ENCODE measurements at places on chromosomes 1 and 21. TPM values are rescaled to one million over a fixed set of nuclear protein-coding genes. Genes with fewer than 3 reads are reported as not detected.

DNA sequence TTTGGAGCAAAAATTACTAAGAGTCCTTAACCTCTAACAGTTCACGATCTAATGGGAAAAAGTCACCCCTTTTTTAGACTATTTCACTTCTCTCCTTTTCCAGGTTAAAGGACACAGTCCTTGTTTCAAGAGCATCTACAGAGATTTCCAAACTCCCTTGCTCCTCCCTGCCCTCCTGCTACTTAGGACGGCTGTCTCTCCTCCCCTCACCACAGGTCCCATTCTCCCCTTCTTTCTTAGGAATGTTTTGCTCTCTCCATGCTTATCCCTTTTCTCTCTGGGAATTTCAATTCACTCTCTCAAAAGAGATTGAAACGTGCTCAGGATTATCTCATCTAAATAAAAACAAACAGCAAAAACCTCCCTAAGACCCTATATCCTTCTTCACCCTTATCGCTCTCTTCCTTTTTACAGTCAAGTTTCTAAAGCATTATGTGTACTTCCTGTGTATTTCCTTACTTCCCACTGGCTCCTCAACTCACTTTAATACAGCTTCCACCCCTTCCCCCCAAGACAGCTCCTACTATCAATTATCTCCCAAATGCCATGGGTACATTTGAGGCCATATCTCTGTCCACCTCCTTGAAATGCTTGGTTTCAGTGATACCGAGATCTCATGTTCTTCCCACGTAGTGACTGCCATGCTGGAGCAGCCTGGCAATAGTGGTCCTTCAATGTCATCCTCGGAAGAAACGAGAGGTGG is 43.2 kb upstream of the ZNF281 start:
- no peak for DNase-seq

- no peak for DNase-seq
These were observed 7.2 kb downstream of the ABCA4 start for GRCh38 chr1:94113589-94114226.

DNA sequence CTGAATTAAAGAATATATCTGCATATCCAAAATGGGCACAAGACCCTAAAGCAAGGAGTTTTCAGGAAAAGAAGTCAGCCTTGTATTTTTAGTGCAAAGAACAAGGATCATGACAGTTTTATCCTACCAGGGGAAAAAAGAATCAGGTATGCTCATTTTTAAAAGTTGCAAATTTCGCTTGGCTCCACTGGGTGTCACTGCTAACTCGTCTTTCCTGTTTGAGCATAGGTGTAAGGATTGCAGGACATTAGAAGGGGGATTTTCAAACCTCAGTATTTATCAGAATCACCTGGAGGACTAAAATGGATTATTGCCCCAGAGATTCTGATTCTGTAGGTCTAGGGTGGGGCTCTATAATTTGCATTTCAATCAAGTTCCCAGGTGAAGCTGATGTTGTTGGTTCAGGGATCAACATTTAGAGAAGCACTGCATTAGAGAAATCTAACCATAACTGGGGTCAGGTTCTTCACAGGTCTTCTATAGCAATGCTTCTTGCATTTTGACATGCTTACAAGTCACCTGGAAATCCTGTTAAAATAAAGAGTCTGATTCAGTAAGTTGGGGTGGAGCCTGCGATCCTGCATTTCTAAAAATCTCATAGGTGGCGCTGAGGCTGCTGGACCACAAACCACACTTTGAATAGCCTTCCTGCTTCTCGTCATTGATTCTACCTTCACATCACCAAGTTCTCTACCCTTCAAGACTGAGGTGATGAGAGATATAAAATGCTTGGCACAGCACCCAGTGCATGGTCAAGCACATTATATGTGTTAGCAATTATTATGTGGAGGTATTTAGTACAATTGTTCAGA is 39.6 kb downstream of the NUF2 start:
- DNase-seq, result no peak

- peak; percentile 15 for DNase-seq
These were observed 27.5 kb downstream of the ATP8B2 start for GRCh38 chr1:154352581-154353459.

DNA sequence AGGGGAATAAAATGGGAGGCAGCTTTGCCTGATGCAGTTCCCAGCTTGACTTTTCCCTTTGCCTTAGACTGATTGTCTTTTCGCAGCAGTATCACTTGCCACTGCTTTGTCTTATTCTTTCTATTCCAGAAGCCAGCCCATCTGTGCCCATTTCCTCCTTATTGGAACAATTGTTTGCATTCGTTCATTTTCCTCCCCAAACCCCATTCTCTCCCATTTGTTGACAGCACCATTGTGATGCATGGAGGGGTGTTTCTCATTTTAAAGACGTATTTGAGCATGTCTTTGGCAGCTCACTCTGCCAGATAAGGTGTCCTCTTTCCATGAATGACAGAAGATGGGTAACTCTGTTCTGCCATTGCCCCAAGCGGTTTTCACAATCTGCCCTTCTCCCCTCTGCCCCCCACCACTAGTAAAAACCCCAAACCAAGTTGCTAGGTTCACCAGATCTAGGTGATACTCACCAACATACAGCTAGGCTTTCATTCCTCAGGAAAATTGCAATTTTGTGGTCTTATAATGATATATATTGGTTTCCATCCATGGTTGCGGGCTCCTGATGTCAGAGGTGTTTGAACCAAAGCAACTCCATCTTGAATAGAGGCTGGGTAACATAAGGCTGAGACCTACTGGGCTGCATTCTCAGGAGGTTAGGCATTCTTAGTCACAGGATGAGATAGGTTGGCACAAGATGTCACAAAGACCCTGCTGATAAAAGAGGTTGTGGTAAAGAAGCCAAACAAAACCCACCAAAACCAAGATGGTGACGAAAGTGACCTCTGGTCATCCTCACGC is 30.8 kb downstream of the SERBP1 start:
- no peak for DNase-seq

DNA sequence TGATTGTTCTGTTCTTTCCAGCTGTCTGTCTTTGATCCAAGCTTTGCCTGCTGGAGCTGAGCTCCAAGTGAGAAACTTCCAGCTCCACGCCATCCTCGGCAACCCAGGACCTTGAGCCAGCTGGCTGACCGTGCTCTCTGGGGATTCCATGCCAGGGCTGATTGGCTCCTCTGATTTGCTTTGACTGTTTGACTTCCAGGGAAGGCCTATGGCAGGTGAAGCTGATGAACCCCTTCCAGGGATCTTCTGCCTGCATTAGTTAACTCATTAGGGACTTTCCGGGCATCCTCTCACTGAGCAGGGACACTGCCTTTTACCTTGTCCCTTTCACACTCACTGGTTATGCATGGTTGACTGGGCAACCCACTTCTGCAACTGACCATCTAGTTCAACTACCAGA is 406.1 kb downstream of the RPS6KC1 start:
- peak; percentile 90 for DNase-seq

GRCh38 chr1:94068999-94069918 is 51.7 kb downstream of the ABCA4 start:
- DNase-seq, result peak; percentile 61

DNA sequence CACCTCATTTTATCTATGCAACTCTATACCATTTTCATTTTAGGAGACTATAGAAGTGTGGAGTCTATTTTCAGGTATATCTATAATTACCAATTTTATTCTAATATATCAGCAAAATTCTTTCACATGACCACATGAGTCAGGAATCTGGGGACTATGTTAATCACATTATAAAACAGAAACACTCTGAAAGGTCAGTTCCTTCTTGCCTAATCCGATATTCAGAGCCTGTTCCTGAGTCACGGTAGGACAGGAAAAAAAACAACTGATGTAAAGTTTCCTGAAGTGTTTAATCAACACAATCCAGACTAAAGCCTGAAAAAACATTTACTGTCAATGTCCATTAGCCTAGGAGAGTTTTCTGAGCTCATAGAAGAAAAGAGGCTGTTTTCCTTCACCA is 1902.3 kb downstream of the NCAM2 start:
- DNase-seq, result no peak

DNA sequence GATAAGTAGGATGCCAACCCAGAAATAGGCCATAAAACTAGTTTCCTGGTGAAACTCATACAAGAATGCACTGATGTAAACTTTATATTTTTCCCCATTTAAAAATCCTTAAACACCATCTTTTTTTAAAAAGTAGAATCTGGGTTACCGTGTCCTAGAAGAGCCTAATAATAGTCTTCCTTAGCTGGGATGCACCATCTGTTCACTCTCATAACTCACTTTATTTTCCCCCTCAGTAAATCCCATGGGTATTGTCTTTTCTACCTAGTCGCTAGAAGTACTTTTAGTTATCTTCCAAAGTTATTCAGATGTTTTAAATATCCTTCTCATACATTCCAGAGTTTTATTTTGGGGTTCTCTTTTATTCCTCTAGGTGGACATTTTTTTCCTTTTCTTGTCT is 250.2 kb downstream of the PLA2G4A start:
- DNase-seq, result no peak

DNA sequence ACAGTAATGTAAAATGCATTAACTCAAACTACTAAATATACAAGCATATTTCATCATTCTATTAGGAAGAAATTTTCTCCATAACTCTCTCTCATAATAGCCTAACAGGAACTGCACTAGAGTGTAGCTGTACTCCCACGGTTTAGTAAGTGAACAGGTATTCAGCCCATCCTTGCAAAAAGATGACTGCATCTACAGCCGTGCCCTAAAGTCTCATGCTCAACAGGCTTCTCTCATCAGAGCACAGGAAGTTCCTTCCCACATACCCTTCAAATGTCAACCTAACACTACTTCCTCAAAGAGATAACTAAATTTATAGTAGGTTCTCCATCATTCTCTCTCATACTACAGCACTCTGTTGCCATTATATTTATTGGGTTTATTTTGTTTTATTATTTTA is 251.6 kb downstream of the AKT3 start:
- DNase-seq, result peak; percentile 9

DNA sequence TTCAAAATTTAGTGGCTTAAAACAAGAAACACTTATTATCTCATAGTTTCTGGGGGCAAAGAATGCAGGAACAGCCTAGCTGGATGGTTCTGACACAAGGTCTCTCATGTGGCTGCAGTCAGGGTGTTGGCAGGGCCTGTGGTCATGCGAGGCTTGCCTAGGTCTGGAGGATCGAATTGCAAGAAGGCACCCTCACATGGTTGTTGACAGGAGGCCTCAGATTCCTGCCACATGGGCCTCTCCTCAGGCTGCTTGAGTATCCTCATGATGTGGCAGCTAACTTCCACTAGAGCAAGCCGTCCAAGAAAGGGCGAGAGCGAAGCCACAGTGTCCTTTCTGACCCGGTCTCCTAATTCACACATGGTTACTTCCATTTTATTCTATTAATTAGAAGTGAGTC is 6.2 kb upstream of the NRIP1 start:
- no peak for DNase-seq

DNA sequence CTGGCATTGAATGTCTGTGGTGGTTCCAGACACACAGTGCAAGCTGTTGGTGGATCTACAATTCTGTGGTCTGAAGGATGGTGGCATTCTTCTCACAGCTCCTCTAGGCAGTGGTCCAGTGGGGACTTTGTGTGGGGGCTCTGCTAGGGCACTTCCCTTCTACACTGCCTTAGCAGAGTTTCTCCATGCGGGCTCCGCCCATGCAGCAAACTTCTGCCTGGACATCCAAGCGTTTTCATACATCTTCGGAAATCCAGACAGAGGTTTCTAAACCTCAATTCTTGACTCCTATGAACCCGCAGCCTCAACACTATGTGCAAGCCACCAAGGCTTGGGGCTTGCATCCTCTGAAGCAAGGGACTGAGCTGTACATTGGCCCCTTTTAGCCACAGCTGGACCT is 43.0 kb downstream of the RGS18 start:
- no peak for DNase-seq

DNA sequence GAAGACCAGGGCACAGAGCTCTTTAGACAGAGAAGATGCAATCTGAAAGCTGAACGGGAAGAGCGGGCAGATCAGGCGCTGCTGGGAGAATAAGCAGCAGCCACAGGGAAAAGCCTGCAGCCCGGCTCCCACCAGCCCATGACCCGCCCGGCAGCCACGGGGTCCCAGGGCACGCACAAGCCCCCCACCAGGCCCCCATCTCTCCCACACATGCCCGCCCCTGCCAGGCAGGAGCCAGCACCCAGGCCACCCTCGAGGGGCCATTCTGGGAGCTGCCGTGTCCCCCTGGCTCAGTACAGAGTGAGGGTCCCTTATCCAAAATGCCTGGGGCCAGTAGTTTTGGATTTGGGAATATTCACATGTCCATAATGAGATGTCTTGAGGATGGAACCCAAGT is 16.3 kb downstream of the SLC19A1 start:
- no peak for DNase-seq

- DNase-seq, result no peak
These were observed 22.2 kb downstream of the FAM151A start for GRCh38 chr1:54600947-54601721.

DNA sequence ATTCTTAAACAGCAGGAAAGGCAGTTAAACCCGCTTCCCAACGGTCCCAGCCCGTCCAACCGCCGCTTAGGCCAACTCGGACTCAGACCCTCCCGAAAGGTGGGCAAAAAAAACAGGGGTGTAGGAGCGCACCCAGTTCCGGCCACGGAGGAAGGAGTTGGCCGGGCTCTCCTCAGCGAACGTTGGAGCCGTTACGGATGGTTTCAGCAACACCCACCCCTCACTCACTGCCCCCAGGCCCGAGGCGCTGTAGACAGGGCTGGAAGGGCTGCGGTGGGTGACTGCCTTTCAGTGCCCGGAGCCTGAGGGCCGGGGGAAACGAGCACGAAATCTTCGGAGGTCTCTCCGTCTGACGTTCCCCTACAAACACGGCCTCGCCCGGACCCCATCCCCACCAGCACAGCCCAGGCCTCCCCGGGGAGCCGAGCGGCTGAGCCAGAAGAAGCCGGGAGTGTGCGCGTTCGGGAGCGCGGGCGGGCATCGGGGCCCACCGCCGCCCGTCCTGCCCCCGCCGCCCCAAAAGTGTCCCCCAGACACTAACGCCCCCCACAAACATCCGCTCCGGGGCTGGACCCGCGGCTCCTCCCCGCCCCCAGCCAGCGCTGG is 1.3 kb downstream of the KDM5B start:
- peak; percentile 47 for DNase-seq

Gene PLA2G2F
- not detected for total RNA-seq

Gene RGS16
- total RNA-seq, result not detected

Gene FALEC
- not detected for total RNA-seq

Gene CACHD1
- 5.7 TPM for total RNA-seq

Gene ATG4C
- total RNA-seq, result 5.1 TPM

Gene PLPP3
- total RNA-seq, result 25.7 TPM

Gene BSND
- not detected for total RNA-seq

Gene ASPM
- total RNA-seq, result 36.6 TPM

Gene PLCH2
- not detected for total RNA-seq

Gene KRTAP12-2
- not detected for total RNA-seq

Gene BEND5
- not detected for total RNA-seq

Gene TLR5
- 0.30 TPM for total RNA-seq

Gene IGFN1
- 0.16 TPM for total RNA-seq

Gene CXADR
- total RNA-seq, result 0.12 TPM

Gene RSPO1
- not detected for total RNA-seq

Measured in MG63 (cell line).